Germinal center (tissue), 1 donor: ENCODE measurements at places on chromosomes 11 and 22.

- no peak for DNase-seq
Measured at GRCh38 chr22:36731916-36732315, 28.4 kb upstream of the CACNG2 start.

GRCh38 chr22:39462443-39463221, 5.8 kb downstream of the MGAT3 start:
- no peak for DNase-seq

DNA sequence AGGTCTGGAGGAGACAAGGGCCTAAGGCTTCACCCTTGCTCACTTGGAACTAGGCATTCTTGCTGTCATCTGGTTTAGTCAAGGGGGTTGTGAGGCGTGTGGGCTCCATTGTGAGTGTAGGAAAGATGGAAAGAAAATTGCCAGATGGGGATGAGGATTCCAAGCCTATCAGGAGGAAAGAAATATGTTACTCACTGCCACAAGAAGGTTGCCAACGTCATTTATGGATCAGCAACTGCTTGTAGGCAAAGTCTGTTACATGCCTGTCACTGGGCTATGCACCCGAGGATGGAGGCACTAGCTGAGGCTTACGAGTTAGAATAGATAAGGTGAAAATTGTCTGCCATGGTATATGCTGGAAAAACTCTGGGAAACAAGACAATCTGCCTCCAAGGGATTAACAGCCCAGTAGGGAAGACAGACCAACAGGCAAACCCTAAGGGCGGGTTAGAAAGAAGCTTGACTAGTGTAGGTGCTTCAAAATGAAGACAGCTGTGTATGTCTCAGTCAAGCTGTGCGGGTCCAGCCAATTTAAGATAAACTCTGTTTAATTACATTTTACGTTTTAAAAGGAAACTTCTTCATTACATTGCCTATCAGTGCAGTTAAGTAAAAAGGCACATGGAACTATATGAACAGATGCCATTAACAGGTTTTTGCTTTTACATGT, 47.4 kb downstream of the SNX19 start:
- no peak for DNase-seq

- DNase-seq, result no peak
Measured at GRCh38 chr11:126594921-126595367, 239.5 kb downstream of the ST3GAL4 start.

DNA sequence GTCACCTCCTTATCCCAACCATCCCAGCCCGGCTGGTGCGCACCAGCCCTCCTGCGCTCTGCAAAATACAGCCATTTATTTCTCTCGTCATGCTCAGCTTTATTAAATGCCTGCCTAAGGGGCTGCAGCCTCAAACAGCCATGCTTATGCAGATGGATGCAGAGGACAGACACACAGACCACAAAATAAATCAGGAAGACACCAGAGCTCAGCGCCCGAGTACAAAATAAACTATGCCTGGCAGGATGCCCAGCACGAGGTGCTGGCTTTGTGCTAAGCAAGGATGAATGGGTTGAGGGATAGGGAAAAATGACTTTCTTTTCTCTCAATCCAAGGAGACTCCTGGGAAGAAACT, 70.5 kb downstream of the RPUSD4 start:
- no peak for DNase-seq

DNA sequence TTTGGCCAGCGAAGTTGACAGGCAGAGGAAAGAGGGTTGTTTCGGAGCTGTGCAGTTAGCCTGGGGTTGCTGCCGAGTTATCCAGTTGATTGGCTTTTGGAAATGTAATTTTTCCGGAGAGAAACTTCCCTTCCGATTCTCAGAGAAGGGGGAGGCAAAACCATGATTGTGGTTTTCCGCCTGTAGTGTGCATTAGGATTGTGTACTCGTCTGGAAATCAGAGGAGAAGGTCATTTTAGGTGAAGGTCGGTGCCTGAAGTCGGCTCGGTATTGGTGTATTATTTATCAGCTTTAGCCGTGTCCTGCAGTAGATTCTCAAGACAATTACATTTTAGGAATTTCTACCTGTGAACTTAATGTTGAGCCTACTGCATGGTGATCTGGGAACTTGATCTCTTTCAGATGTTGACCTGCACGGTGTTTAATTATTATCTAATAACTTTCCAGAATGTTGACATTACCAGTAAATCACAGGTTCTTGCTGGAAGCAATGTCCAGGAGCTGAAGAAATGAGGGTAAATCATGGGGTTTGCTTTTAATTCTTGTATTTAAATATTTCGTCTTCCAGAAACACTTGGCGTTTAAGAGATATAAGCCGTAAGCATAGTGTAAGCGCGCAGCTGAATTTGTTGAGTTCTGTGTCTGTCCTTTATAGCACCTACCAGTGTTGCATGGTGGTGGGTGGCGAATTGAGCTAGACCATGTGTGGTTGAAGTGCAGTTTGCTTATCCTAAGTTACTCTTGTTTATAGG, 1.3 kb downstream of the ARHGEF12 start:
- DNase-seq, result no peak
